ENCODE measurements at places on chromosomes 3 and 15. TPM values are rescaled to one million over a fixed set of nuclear protein-coding genes. Genes with fewer than 3 reads are reported as not detected.

DUT gene
- 113 TPM for total RNA-seq

ZNF621 gene
- 11.0 TPM for total RNA-seq

LIPC gene
- total RNA-seq: not detected

LEKR1 gene
- 0.67 TPM for total RNA-seq

PLXND1 gene
- total RNA-seq: 3.1 TPM

WDR93 gene
- total RNA-seq: not detected

NR2F2 gene
- 30.6 TPM for total RNA-seq

LMCD1 gene
- total RNA-seq: 2.3 TPM

ALDH1A3 gene
- 134 TPM for total RNA-seq

ZNF80 gene
- total RNA-seq: not detected

FBN1 gene
- total RNA-seq: 4.5 TPM

GP5 gene
- total RNA-seq: not detected

COPG1 gene
- total RNA-seq: 169 TPM

GOLGA8G gene
- total RNA-seq: not detected

RAD54L2 gene
- 12.9 TPM for total RNA-seq

GRIP2 gene
- total RNA-seq: 0.81 TPM

TMCO5A gene
- not detected for total RNA-seq

VEPH1 gene
- total RNA-seq: 0.82 TPM

ALPK3 gene
- 0.11 TPM for total RNA-seq
